ENCODE measurements at places on chromosomes 1 and 21. TPM values are rescaled to one million over a fixed set of nuclear protein-coding genes. Genes with fewer than 3 reads are reported as not detected.

DNA sequence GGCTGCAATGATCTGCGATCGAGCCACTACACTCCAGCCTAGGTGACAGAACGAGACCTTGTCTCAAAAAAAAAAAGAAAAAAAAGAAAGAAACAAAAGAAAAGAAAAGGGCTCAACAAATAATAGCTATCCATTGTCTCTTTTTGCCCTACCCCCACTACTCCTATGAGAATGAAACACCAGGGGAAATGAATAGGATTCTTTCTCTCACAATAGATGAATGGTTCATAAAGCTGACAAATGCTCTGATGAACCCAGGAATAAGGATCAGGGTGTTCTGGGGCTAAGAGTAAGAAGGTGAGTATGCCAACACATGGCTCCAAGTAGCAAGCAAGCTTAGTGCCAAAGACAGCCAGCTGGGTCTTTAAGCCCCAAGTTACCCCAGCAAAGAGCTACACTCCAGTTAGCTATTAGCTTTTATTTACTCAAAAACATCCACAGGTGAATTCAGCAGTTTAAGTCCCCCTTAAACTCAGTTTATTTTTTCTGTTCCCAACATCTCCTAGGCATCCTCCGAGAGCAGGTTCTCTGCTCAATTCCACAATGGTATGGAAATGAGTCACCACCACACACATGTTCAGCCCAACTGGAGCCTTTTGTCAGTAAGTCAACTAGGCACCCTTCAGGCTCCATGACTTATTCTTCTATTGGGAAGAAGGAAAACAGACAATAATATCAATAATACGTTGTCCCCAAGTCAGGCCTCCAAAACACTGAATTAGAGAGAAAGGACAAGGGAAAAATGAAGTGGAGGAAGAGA, 4.2 kb downstream of the ADORA3 start:
- no peak overlapping the region for H3K27ac ChIP-seq
- DNase-seq: no peak
- no peaks in the 10 kb centered on the region for H3K36me3 ChIP-seq
- H3K27me3 ChIP-seq: no peaks in the 10 kb centered on the region
- no peak overlapping the region for H3K4me3 ChIP-seq
- peaks cover 11% of the 10 kb centered on the region for H3K4me1 ChIP-seq

DNA sequence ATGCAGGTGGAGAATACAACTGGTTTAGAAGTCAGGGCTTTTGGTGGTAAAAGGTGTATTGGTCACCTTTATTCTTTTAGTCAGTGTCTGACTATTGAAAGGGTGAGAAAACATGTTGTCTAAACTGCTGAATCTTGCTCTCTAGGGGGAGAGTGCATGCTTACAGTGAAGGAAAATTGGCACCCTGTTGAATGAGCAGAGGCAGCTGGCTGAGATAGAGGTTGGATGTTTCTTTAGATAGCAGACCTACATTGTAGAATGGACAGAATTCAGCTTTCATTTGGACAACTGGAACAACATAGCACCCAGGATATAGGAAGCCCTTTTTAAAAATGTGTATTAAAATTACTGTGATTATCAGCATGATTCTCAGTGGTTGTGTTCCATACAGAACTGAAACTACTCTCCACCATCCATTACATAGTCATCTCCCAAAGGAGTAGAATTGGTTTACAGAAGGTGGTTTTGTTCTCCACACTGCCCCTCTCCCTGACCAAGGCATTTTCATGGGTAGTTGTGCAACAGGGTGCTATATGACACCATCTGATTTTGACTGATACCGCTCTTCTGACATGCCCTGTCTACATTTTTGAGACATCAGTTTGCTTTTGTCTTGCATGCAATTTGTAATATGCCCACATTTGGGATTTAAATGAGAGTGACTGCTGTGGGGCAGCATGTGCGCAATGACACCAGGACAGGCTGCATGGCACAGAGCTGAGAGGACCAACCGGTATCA, 16.2 kb downstream of the RHOU start:
- no peak overlapping the region for H3K27ac ChIP-seq
- H3K4me1 ChIP-seq: no peaks in the 10 kb centered on the region
- no peaks in the 10 kb centered on the region for H3K36me3 ChIP-seq
- H3K27me3 ChIP-seq: no peaks in the 10 kb centered on the region
- peak; percentile 42 for DNase-seq
- no peak overlapping the region for H3K4me3 ChIP-seq

GRCh38 chr1:198007687-198008607, 90.8 kb downstream of the LHX9 start:
- H3K27ac ChIP-seq: no peak overlapping the region
- no peaks in the 10 kb centered on the region for H3K4me1 ChIP-seq
- DNase-seq: no peak
- no peaks in the 10 kb centered on the region for H3K36me3 ChIP-seq

DNA sequence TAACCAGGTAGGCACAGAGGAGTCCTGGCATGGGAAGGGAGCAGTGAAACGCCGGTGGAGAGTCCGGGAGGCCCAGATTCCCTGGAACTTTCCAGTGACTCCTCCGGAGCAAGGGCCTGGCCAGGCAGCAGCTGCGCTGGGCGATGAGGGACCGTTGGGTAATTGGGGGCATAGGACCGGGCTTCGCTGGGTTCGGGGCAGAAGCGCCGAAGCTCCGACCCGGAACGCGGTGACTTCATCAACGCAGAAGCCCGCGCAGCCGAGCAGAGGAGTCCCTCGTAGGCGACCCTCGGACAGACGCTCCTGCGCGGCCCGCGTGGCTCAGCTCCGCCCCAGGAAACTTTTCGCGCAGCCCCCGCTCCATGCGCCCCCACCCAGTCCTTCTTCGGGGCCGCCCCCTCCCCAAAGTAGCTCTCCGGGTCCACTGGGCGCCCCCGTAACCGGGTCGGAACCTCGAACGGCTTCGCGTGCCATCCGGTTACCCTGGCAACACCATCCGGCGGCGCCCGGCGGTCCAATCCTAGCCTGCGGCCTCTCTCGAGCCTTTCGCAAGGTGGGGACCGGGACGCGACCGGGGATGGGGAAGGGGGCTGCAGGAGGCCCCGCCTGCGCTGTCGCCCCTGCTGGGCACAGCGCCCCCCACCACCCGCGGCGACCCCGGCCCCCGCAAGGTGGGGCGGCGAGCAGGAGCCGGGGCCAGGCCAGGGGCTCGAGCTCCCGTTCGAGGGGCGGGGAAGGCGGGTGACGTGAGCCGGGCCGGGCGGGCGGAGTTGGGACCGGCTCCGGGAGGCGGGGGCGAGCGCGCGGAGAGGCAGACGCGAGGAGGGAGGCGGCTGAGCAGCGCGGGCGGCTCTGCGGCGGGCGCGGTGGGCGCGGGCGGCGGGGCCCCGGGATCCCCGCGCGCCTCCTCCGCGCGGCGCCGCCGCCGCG, at the start of gene AJAP1:
Gene AJAP1 (plus strand): TSS at position 814 of the 930 bp plus-strand sequence. CDS start 817 bp downstream, outside the sequence.
- no peak within 1 kb of the TSS for H3K27ac ChIP-seq
- no peaks in the 10 kb centered on the region for H3K27me3 ChIP-seq
- DNase-seq: no peak
- peaks cover 9% of the 10 kb centered on the region for H3K4me1 ChIP-seq

DNA sequence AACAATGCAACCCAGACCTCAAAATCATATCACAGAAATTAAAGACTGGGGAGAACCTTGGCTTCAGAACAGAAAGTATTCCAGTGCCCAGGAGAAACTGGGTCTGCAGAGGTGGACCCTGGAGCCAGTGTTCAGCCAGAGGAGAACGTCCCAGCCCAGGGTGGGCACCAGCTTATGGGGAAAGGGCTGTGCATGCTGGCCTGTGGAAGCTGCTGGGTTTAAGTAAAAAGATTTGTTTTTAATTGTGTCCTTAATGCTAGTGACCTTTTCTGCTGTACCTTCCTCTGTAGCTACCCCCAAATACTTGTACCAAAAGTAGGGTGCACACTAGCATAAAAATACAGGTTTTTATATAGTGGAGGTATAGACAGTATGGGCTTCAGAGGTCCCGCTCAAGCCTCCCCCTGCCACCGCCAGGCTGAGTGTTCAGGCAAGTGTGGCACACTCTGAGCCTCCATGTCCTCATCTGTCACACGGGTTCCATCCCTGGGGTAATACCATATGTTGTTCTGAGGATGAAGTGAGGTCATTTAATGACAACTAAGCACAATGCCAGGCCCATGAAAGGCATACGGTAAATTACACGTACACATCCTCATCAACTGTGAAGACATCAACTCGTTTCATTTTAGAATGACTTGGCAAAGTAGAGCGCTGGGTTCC, 47.0 kb downstream of the SLC37A1 start:
- no peak overlapping the region for H3K27ac ChIP-seq
- no peak overlapping the region for H3K4me3 ChIP-seq
- H3K27me3 ChIP-seq: no peaks in the 10 kb centered on the region
- H3K36me3 ChIP-seq: peaks cover 4% of the 10 kb centered on the region
- H3K4me1 ChIP-seq: no peaks in the 10 kb centered on the region

DNA sequence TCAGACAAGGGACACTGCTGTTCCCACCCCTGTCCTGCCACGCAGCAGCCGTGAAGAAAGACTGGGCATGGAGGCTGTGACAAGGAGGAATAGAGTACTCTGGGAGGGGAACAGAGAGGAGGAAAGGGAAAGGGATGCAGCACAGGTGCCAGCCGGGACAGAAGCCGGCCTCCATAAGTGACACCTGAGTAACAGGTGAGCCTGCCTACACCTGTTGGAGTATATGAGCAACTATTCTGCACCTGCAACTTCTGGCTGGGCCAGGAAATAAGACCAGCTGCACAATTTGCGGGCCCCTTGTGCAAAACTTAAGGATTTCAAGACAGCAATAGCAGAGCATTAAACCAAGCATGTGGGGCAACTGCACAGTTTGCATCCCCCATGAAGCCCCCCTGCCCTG, 72.5 kb upstream of the GOLT1A start:
- no peak overlapping the region for H3K4me3 ChIP-seq
- H3K27ac ChIP-seq: no peak overlapping the region
- H3K27me3 ChIP-seq: no peaks in the 10 kb centered on the region
- peaks cover 6% of the 10 kb centered on the region for H3K4me1 ChIP-seq
- no peak for DNase-seq

DNA sequence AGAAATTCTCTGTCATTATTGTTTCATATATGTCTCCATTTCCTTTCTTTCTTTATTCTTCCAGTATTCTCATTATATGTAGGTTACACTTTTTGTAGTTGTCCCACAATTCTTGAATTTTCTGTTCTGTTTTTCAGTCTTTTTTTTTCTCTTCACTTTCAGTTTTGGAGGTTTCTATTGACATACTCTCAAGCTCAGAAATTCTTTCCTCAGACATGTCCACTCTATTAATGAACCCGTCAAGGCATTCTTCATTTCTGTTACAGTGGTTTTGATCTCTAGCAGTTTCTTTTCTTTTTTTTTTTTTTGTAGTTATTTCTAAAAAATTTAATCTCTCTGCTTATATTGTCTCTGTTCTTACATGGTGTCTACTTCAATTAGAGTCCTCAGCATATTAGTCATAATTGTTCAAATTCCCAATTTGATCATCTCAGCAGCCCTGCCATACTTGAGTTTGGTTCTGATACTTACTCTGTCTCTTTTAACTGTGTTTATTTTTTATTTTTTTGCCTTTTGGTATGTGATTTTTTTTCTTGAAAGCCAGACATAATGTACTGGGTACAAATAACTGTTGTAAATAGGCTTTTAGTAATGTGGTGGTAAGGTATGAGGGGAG, 49.5 kb upstream of the KCNK2 start:
- H3K27me3 ChIP-seq: no peaks in the 10 kb centered on the region
- DNase-seq: no peak
- no peaks in the 10 kb centered on the region for H3K36me3 ChIP-seq

GRCh38 chr1:204341380-204341779, 18.3 kb downstream of the PLEKHA6 start:
- no peaks in the 10 kb centered on the region for H3K36me3 ChIP-seq
- DNase-seq: no peak
- H3K27me3 ChIP-seq: no peaks in the 10 kb centered on the region
- H3K4me3 ChIP-seq: no peak overlapping the region
- no peak overlapping the region for H3K27ac ChIP-seq
- peaks cover 7% of the 10 kb centered on the region for H3K4me1 ChIP-seq

DNA sequence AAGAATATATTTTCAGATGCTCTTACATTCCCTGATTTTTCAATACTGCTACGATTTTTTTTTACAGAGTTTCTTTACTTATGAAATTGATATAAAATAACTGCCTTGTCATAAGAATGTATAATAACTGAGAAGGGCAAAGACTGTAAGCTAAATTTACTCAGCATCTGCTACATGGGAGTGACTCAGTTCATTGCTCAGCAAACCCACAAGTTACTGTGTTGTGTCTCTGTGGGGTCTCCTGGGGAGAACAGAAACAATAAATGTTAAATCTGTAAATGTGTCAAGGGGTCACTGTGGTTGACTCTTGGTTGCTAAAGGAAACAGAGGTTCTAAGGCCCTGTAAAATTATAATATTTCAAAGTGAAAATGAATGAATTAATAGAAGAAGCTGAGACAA, 210.3 kb upstream of the CACYBP start:
- H3K36me3 ChIP-seq: no peaks in the 10 kb centered on the region
- no peaks in the 10 kb centered on the region for H3K4me1 ChIP-seq
- no peak overlapping the region for H3K4me3 ChIP-seq
- H3K27ac ChIP-seq: no peak overlapping the region

GRCh38 chr1:214957330-214958137, 125.0 kb upstream of the KCNK2 start:
- H3K36me3 ChIP-seq: no peaks in the 10 kb centered on the region
- no peaks in the 10 kb centered on the region for H3K27me3 ChIP-seq
- no peaks in the 10 kb centered on the region for H3K4me1 ChIP-seq
- no peak for DNase-seq
- H3K27ac ChIP-seq: no peak overlapping the region

- no peak for DNase-seq
- H3K36me3 ChIP-seq: no peaks in the 10 kb centered on the region
- H3K27me3 ChIP-seq: no peaks in the 10 kb centered on the region
- peaks cover 9% of the 10 kb centered on the region for H3K4me1 ChIP-seq
- H3K27ac ChIP-seq: no peak overlapping the region
These were observed 17.3 kb upstream of the ADARB1 start for GRCh38 chr21:45056917-45057560.

GRCh38 chr1:37998913-37999429, 6.3 kb downstream of the FHL3 start:
- peaks cover under 1% of the 10 kb centered on the region for H3K4me1 ChIP-seq
- no peaks in the 10 kb centered on the region for H3K27me3 ChIP-seq
- H3K27ac ChIP-seq: no peak overlapping the region
- peak; percentile 57 for DNase-seq
- no peaks in the 10 kb centered on the region for H3K36me3 ChIP-seq

DNA sequence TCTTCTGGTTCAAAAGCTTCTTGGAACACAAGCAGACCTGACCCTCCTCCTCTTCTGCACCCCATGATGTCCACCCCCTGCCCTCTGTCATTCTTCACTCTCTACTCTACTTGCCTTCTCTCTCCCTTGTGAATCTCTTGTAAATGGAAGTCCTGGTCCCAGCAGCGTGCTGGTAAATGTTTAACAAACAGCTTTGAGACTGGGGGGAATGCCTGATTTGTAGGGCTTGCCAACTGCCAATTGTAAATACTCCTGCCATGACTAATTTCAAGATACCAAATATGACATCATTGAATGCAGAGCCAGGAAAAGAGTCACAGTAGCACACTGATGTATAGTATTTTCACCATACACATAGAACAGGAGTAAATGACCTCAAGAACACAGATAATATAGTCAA, 40.9 kb upstream of the LRRN2 start:
- H3K27me3 ChIP-seq: no peaks in the 10 kb centered on the region
- no peaks in the 10 kb centered on the region for H3K36me3 ChIP-seq
- no peak for DNase-seq
- no peaks in the 10 kb centered on the region for H3K4me1 ChIP-seq
- no peak overlapping the region for H3K4me3 ChIP-seq

GRCh38 chr1:166080277-166080966, 86.4 kb downstream of the FAM78B start:
- DNase-seq: no peak
- no peak overlapping the region for H3K27ac ChIP-seq
- H3K4me1 ChIP-seq: no peaks in the 10 kb centered on the region
- no peak overlapping the region for H3K4me3 ChIP-seq

Gene PRRX1
- total RNA-seq: not detected

Gene TENT5C
- 0.14 TPM for total RNA-seq

Gene NHLH2
- total RNA-seq: not detected

Gene OR4F29
- total RNA-seq: not detected

Gene RBM11
- total RNA-seq: not detected

Gene NECTIN4
- total RNA-seq: not detected

Gene PFKFB2
- total RNA-seq: 0.07 TPM

Gene RCSD1
- 116 TPM for total RNA-seq
